Cerebellum (tissue), 4 donors: ENCODE measurements at places on chromosomes 7 and 10. TPM values are rescaled to one million over a fixed set of nuclear protein-coding genes. Genes with fewer than 3 reads are reported as not detected.

Gene SLC13A1
- total RNA-seq: not detected

DNA sequence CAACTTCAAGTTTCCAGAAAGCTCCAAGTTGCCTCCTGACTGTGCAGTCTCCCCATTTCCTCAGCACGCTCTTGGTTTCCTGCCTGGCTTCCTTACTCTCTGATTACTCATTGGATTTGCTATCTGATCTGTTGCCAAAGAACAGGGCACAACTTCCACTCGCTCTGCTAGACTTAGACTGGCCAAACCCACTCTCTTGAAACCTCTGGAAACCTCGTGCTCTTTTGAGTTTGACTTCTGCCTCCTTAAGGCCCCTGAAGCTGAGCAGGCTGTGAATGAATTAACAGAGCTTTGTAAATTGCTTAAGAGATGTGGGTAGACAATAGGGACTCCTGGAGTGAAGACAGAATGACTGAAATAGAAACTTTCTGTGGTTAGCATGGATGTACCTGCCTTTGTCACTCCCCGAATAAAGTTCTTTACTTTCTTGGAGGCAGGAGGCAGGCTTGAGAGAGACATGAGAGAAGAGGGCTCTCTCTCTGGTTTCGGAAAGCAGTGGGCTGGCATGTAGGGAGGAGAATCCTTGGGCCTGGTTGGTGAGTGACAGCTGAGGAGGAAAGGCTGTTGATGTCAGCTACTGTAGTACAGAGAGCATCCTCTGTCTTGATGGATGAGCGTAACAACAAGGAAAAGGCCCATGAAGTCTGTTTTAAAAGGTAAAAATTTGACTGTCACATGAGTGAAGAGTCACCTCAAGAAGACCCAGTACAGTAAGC lies 70.8 kb downstream of the CHN2 start:
- no peak for DNase-seq

DNA sequence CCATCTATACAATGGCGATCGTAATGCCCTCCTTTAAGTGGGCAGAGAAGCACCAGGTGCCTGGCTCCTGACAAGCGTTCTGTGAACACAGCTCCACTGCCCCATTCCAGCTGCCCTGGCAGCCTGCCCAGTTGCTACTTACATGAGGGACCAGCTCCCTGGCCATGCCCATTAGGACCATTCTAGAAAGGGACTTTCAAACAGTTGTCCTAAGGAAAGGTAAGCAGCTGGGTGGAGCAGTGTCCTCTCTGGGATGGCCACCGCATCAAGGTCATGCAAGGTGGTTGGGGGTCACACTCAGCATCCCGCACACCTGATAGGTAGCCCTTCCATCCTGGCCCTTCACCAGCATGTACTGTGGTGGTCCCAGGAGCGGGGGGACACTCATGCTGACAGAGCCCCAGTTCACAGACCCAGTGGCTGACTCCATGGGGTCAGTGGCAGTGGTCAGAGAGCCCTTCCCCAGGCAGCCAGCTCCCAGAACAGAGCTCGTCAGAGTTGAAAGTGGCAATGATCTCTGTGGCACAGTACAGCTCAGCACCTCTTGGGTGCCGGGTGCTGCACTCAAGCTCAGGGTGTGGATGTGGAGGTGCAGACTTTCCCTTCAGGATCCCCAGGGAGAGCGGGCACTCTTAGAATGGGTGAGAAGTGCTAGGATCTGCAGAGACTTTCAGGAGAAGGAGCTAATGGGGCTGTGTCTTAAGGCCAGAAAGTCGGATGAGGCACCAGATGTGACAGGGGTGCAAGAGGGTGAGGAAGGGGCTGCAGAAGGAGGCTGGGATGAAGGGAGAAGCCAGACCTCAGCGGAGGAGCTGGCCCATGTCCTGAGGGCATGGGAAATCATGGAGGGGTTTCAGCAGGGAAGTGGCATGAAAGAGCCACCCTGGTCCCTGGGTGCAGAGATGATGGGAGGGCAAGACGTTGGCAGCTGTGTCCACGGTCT lies 10.9 kb downstream of the MMRN2 start:
- no peak for DNase-seq

Gene DENND2A
- total RNA-seq: 31.7 TPM

GRCh38 chr7:117325836-117326235 lies 3.0 kb upstream of the WNT2 start:
- no peak for DNase-seq

- no peak for DNase-seq
Measured at GRCh38 chr10:519055-519715, 170.3 kb downstream of the DIP2C start.

DNA sequence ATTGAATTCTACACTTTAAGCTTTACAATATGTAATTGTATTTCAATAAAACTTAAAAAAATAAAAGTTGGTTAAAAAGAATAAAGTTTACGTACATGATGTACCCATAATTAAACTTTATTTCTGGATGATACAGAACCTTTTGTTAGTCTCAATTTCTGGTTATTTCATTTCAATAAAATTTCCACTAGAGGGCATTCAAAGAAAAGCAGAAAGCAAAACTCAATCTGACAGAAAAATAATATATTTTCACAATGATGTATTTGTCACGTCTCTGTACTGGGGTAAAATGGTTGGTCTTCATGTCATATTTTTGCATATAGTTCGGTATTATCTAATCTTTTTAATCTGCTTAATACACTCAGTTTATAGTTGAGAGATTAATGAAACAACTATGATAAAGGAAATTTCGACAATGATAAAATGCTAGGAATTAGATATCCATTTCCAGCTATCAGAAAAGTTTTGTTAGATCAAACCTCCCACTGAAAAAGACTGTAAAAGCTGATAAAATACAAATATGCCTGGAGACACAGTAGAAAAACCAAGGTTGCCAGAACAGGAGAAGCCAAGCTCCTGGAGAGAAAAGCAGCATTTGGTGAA lies 27.4 kb downstream of the ASZ1 start:
- DNase-seq: peak; percentile 12

DNA sequence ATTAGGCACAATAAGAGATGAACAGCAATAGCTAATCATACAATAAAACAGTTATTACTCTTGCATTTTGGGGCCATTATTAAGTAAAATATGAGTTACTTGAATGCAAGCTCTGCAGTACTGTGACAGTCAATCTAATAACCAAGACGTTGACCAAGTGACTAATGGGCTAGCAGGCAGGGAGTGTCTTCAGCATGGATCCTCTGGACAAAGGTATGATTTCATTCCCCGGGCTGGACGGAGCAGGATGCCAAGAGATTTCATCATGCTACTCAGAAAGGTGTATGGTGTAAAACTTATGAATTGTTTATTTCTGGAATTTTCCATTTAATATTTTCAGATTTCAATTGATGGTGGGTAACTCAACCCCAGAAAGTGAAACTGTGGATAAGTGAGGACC lies 80.9 kb downstream of the SHH start:
- no peak for DNase-seq

DNA sequence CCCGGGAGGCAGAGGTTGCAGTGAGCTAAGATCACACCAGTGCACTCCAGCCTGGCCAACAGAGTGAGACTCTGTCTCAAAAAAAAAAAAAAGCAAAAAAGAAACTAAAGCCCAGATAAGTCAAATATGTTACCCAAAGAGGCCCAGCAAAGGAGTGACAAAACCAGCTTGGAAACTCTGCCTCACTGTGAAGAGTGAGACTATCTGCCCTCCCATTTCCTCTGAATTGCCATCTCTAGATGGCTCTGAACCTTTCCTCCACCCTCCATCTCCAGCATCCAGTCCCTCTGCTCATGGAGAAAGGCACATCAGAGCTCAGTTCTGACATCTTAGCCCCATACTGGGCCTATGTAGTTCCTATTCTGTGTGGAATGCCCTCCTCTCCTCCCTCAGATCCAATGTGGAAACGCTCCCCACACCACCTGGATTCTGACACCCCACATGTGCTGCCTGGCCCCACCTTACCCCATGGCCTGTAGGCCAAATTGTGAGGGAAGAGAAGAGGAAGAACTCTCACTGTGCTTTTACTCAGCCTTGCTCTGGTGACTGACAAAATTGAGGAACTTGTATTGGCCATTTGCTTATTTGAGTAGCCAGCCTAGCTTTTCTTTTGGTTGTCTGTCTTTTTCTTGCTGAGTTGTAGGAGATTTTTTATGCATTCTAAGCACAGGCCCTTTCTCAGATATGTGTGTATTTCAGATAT lies 18.0 kb upstream of the NUDCD3 start:
- DNase-seq: no peak
